ENCODE measurements at places on chromosomes 3 and 15.

DNA sequence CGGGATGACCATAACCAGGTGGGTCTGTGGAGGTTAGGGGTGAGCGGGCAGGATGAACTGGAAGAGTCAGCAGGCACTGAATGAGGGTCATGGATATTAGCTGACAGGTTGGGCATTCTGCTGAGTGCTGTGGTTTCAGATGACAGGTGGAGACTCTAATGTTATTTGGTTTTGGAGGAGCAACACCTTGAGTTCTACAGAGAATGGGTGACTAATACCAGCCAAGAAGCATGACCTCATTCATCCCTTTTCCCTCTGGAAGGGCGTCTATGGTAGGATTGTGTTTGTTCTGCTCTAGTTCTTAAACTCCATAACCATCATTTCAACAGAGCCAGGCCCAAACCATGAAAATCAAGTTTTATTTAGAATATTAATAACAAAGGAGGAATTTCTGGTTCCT is 550.7 kb upstream of the LMCD1 start:
- H3K36me3 ChIP-seq: no peaks in the 10 kb centered on the region
- no peaks in the 10 kb centered on the region for H3K27me3 ChIP-seq
- no peaks in the 10 kb centered on the region for H3K4me1 ChIP-seq
- H3K4me3 ChIP-seq: no peak overlapping the region
- H3K27ac ChIP-seq: no peak overlapping the region
- DNase-seq: no peak

DNA sequence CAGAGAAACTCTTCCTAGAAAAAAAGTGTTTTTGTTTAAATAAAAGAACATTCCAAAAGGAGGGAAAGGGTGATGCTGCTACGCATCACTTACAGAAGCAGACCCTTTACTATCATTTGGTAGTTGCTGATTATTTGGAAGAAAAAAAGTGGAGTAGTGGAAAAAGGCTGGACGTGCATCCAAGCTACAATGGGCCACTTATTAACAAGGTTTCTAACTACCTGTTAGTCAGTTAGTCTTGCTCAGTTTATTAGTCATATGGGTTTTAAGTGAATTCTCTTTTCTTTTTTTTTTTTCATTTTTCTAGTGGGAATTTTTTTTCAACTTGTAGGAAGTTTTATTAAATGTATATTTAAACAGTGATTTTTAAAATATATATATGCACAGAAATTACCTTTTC is 866.0 kb downstream of the MCTP2 start:
- H3K4me3 ChIP-seq: no peak overlapping the region
- H3K36me3 ChIP-seq: no peaks in the 10 kb centered on the region
- DNase-seq: no peak

- no peak overlapping the region for H3K27ac ChIP-seq
- DNase-seq: no peak
- no peaks in the 10 kb centered on the region for H3K36me3 ChIP-seq
These were observed 164.4 kb downstream of the KLHL25 start for GRCh38 chr15:85630311-85630710.

DNA sequence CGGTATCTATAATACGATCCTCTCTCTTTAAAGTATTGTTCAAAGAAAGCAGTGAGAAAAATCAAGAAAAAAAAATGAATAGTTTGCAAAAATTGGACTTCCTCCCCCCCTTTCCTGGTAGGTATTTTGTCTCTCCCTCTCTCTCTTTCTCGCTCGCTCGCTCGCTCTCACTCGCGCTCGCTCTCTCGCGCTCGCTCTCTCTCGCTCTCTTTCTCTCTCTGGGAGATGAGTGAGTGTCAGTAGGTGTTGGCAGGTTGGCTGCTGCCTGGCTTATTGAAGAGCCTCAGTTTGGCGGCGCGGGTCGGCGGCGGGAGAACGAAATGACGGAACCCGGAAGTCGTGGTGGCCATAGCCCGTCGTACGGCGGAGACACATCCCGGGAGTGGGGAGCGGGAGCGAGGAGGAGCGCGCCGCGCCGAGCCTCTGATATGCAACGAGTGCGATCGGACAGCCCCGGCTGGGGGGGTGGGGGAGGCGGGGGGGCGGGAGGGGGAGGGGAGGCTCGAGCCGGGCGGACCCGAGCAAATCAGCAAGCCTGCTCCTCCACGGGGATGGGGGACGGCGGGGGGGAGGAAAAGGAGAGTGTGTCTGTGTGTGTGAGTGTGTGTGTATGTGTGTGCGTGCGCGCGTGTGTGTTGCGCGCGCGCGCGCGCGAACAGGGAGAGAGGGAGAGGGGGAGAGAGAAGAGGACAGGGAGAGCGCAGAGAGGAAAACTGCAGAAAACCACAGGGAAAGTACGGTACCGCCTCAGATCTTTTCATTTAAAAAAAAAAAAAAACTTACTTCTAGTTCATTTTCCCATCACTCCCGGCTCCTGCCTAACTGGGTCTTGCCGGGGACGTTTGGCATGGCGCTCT is at the start of gene MEIS2:
MEIS2 (minus strand) TSS at position 441 of the 857 bp plus-strand sequence. CDS start 1,083 bp downstream, outside the sequence.
- peak; percentile 81 for DNase-seq
- peak within 1 kb of the TSS; percentile 98 for H3K27ac ChIP-seq
- H3K4me3 ChIP-seq: peak within 1 kb of the TSS; percentile 89
- no peaks in the 10 kb centered on the region for H3K36me3 ChIP-seq

GRCh38 chr3:67329358-67329757 is 325.1 kb downstream of the SUCLG2 start:
- DNase-seq: no peak
- no peaks in the 10 kb centered on the region for H3K4me1 ChIP-seq
- H3K27ac ChIP-seq: no peak overlapping the region
- H3K4me3 ChIP-seq: no peak overlapping the region
- no peaks in the 10 kb centered on the region for H3K27me3 ChIP-seq

DNA sequence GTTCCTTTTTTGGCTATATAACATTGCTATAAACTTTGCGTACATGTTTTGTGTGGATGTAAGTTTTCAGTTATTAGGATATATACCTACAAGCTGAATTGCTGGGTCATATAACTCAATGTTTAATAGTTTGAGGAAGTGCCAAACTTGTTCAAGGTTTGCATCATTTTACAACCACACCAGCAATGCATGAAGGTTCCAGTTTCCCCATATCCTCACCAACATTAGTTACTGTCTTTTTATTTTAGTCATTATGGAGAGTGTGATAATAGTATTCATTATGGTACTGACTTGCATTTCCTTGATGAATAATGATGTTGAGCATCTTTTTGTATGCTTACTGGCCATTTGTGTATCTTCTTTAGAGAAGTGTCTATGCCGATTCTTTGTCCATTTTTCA is 112.3 kb downstream of the NR1I2 start:
- H3K4me1 ChIP-seq: no peaks in the 10 kb centered on the region
- H3K4me3 ChIP-seq: no peak overlapping the region
- H3K27me3 ChIP-seq: no peaks in the 10 kb centered on the region
- DNase-seq: no peak

GRCh38 chr3:188516515-188516914 is 362.6 kb downstream of the LPP start:
- H3K27ac ChIP-seq: no peak overlapping the region
- no peaks in the 10 kb centered on the region for H3K27me3 ChIP-seq
- H3K4me1 ChIP-seq: peaks cover 18% of the 10 kb centered on the region
- no peak for DNase-seq
- no peaks in the 10 kb centered on the region for H3K36me3 ChIP-seq

DNA sequence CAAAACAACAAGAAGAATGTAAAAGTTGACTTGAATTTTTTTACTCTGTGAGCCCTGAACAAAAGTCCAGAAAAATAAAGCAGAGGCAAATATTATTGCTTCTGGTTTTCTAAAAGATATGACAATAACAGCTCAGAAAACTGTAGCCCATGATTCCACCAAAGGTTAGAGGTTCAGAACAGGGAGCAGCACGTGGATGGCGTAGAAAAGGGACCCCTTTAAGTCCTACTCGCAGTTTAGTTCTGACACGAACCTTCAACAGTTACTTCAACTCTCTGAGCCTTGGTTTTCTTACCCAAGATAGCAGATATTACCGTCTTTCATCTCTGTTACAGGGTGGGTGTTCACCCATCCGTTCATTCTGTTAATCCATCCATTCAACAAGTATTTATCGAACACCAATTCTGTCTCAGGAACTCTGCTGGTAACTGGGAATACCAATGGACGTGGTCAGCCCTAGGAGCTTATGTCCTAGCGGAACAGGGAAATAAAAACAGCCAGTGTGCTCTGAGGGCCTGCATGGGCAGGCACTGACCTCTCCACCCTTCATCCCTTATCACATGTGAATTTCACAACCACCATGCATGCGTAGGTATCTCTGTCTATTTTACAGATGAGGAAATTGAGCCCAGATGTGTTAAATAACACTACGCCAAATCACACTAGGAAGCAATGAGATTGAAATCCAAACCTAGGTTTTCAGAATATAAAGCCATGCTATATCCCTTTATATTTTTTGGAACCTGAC is 274.2 kb upstream of the ICE2 start:
- H3K36me3 ChIP-seq: no peaks in the 10 kb centered on the region
- DNase-seq: no peak
- H3K4me1 ChIP-seq: peaks cover 6% of the 10 kb centered on the region
- H3K27ac ChIP-seq: peak overlapping the region; percentile 56
- H3K27me3 ChIP-seq: no peaks in the 10 kb centered on the region

GRCh38 chr3:30004481-30004880 is 601.9 kb upstream of the TGFBR2 start:
- no peaks in the 10 kb centered on the region for H3K36me3 ChIP-seq
- no peak overlapping the region for H3K27ac ChIP-seq
- no peak overlapping the region for H3K4me3 ChIP-seq
- peaks cover 31% of the 10 kb centered on the region for H3K4me1 ChIP-seq
- DNase-seq: no peak
- no peaks in the 10 kb centered on the region for H3K27me3 ChIP-seq

DNA sequence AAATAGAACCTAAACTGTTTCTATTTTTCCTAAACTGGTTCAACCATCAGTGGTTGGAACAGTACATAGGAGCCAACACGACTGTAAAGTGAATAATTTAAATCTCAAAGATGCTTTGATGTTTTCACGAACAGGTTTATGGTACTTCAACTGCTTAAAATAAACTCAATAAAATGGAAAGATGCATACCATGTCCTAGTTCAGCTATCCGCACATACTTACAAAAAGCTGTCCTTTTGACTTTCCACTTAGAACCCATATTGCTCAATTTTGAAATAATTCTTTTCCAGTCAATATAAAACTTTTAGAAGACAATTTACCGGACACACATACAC is 902 bp downstream of the CMTM6 start:
- H3K27me3 ChIP-seq: no peaks in the 10 kb centered on the region
- H3K4me1 ChIP-seq: peaks cover 22% of the 10 kb centered on the region
- no peak for DNase-seq
- H3K27ac ChIP-seq: peak overlapping the region; percentile 98
- no peaks in the 10 kb centered on the region for H3K36me3 ChIP-seq
- peak overlapping the region; percentile 93 for H3K4me3 ChIP-seq

- no peak overlapping the region for H3K4me3 ChIP-seq
- no peaks in the 10 kb centered on the region for H3K27me3 ChIP-seq
- no peak overlapping the region for H3K27ac ChIP-seq
These were observed 68.9 kb upstream of the NR2F2 start for GRCh38 chr15:96261575-96262034.

DNA sequence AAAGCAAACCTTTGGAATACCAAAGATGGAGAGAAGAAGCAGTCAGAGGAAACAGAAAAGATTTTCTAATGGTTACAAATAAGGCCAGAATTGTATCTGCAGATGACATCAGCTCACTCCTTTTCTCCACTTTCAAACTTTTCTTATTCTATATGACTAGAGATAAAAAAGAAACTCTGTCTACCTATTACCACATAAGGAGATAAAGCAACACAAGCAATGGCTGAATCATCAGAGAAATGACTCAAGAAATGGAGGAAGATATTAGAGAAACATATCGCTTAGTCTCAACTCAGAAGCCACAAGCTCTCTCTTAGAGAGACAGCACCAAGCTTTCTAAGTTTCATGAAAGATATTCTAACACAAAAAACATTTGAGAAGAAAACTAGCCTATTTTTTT is 784.0 kb downstream of the ZPLD1 start:
- no peaks in the 10 kb centered on the region for H3K4me1 ChIP-seq
- DNase-seq: no peak
- no peak overlapping the region for H3K4me3 ChIP-seq

DNA sequence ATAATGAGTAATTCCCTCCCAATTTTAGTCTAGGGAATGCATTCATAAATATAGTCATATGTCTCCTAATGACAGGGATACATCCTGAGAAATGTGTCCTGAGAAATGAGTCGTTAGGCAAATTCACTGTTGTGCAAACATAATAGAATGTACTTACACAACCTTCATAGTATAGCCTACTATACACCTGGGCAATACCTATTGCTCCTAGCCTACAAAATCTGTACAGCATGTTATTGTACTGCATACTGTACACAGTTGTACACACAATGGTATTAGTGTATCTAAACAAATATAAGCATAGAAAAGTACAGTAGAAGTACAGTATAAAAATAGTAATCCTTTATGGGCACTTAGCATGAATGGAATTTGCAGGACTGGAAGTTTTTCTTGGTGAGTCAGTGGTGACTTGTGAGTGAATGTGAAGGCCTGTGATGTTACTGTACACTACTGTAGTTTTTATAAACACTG is 6.6 kb downstream of the DTWD1 start:
- H3K4me1 ChIP-seq: peaks cover 12% of the 10 kb centered on the region
- no peak for DNase-seq
- peaks cover 9% of the 10 kb centered on the region for H3K36me3 ChIP-seq
- no peak overlapping the region for H3K4me3 ChIP-seq
- H3K27ac ChIP-seq: no peak overlapping the region

DNA sequence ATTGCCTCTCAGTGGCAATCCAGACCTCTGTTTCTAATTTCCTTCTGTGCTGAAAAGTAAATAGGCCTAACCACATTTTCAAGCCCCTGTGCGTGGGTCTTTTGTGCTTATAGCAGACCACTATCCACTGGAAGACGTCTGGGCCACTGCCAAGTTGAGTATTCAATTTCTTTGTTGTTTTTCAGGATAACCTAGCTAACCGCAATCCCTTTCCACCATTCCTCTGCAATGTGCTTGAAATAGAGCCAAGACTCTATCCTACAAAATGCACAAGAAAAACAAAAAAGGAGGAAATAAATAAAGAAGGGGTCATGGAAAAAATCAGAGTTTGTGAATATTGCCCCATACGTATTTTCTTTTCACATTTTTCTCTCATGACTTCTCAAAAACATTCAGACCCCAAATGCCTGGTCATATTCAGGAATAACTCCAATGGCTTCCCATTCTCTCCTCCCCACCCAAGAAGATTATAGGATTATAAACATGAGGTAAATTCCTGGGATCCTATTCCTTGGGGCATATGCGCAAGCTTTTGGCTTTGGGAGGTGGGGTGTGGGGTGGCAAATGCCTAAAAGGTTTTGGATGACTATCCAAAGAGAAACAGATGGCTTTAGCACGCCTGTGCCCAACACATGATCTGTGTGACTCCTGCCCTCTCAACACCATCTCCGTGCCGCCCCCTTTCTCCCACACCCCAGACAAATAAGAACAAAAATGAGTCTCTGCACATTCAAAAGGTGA is 217.9 kb upstream of the THBS1 start:
- no peak overlapping the region for H3K4me3 ChIP-seq
- H3K27me3 ChIP-seq: no peaks in the 10 kb centered on the region
- no peaks in the 10 kb centered on the region for H3K36me3 ChIP-seq
- no peak overlapping the region for H3K27ac ChIP-seq
- DNase-seq: no peak

Data from thoracic aorta (tissue), 2 donors.